NB4 (cell line): ENCODE measurements at places on chromosomes 16 and 17.

- DNase-seq: peak; percentile 81
These were observed at the start of gene ZFHX3 for GRCh38 chr16:73047536-73048291. Gene ZFHX3 (minus strand): TSS chr16:73048128. CDS start chr16:72960145, 87,983 bp downstream.

GRCh38 chr17:10050597-10051101 lies 145.6 kb upstream of the RCVRN start:
- peak; percentile 91 for DNase-seq

GRCh38 chr17:73166731-73167581 lies 2.1 kb downstream of the SSTR2 start:
- DNase-seq: peak; percentile 59

DNA sequence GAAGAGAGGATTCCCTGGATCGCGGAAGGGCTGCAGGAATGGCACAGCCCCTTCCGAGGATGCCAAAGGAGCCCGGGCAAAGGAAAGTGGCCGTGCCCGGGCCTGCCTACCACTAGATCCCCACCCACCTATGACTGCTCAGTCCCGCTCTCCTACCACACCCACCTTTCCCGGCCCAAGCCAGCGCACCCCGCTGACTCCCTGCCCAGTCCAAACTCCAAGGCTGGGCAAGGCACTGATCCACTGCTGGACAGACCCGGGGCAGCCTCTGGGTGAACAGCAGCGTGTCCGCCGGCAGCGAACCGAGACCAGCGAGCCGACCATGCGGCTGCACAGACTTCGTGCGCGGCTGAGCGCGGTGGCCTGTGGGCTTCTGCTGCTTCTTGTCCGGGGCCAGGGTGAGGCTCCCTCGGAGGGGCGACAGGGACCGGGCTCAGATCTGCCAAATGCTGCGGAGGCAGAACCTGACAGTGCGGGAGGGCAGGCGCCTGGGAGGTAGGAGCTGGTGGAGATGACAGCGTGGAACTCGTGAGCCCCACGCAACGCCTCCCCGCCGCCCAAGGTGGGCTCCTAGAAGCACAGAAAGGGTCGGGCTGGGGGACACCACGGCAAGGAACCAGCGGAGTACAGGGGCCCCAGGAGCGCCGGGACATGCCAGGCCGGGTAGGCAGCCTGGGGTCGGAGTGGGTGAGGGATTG lies at the start of gene CES2:
TSS of gene CES2 (plus strand) at position 203 of the 698 bp plus-strand sequence. CDS start at position 323, 120 bp downstream.
- no peak for DNase-seq

DNA sequence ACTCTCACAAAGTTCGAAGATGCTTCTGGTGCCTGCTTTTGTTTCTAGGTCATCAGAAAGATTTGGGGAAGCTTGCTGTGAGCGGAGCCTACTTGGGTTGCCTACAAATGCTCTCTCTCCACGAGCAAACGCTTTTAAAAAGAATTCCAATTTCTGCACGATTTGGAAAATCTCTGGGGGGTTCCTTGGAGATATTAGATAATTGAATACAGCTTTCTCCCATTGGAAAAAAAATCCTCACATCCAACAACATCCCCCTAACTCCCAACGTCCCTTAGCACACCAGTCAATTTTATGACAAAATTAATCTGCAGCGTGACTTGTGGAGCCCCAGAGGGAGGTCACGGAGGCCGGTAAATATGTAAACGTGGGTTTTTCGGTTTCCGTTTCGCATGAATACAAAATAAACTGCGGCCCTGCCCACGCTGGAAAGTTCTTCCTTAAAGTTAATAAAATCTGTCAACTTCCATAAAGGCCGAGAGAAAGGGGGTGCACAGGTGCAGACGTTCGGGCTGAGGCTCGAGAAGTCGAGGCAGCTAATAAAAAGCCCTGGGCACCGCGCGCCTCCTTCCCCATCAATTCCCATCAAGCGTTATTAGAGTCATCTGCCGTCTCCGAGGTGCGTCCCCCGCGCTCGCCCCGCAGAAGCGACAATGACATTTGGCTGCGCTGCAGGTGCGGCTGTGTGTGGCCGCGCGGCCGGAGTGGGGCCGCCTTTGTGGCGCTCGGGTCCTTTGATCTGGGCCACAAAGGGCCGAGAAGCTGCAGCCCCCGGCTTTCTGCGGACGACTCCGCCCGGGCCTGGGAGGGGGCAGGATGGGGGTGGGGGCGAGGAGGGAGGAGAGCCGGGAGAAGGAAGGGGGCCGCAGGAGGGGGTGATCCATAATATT lies 37.6 kb downstream of the SALL1 start:
- no peak for DNase-seq

- no peak for DNase-seq
These were observed 551.4 kb upstream of the ZFHX3 start for GRCh38 chr16:73599351-73599750.

- DNase-seq: no peak
These were observed 99.9 kb upstream of the ZNF750 start for GRCh38 chr17:82939621-82940135.

DNA sequence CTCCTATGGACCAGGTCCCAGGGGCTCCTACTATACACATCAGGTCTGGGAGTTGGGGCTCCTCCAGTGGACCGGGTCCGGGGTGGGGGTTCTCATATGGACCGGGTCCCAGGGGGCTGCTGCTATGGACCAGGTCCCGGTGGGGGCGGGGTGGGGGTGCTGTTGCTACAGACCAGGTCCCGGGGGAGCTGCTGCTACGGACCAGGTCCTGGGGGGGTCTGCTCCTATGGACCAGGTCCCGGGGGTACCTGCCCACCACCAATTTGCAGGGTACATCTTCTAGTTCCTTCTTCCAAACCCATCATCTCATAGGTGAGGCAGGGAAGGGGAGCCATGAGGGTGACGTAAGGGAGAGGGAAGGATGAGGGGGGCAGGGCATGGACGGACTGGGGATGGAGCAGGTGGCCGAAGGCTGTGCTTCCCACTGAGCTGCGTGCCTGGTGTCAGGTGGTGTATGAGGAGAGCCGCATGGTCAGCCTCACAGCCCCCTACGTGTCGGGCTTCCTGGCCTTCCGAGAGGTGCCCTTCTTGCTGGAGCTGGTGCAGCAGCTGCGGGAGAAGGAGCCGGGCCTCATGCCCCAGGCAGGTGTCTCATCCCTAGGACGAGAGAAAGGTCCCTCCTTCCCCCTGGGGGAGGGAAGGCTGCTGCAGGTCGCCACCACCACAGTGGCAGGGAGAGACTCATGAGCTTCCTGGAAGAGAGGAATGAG lies 6.6 kb downstream of the ENDOV start:
- no peak for DNase-seq

- no peak for DNase-seq
These were observed 9.0 kb downstream of the KRT24 start for GRCh38 chr17:40694584-40694983.

DNA sequence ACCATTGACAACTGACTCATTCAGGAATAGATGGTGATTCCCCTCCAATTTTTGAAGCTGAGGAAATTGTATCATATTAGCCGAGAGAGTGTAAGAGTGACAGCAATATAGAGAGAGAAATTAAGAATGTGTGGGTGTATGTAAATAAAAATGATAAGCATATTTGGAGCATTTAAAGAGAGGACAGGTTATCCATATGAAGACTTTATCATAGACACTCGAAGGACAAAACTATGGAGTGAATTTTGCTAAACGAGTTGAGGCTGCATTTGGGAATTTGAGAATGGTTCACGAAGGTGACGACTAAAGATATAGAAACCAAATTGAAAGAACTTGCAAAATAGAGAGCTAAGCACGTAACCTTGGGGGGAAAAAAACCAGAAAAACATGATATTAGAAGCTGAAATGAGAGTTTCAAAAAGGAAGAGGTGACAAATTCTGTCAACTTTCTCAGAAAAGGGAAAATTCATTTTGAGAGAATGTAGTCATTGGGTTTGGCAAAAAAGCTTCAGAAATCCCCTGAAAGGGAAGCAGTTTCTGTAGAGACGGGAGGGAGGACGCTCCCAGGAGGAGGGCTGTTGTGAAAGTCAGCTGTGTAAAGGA lies 129.7 kb downstream of the KCNJ2 start:
- no peak for DNase-seq

DNA sequence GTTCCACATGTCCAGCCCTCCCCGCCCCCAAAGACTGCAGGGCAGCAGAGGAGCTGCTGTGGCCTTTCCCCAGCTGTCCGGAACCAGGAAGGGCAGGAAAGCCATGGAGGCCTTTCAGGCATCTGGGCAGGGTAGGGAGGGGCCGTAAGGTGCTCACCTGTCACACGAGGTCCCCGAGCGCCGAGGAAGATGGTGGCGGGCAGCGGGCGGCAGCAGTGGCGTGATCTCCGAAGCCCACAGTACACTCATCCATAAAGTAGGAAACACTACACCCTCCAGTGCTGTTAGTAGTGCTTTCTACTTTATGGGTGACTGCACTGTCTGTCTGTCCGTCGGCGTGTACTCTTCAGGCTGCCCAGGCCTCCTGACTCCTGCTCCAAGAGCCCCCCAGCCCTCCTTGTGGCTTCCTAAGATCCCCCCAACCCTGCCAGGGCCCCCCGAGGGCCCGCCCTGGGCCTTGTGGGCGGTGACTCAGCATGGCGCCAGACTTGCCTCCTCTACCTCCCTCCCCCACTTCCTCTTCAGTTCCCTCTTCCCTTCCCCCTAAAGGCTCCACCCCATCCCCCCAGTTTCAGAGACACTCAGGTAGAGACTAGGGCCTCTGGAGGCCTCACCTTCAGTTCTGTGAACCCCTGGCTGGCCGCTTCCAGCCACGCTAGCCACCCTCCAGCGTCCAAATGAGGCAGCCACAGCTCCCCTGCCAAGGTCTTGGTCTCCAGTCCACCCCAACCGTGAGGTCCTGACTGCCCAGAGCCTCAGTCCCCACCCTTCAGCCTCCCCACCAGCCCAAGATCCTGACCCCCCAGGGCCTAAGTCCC lies 2.6 kb upstream of the TSPOAP1 start:
- DNase-seq: peak; percentile 88

GRCh38 chr17:7023576-7024401 lies 939 bp downstream of the BCL6B start:
- no peak for DNase-seq

DNA sequence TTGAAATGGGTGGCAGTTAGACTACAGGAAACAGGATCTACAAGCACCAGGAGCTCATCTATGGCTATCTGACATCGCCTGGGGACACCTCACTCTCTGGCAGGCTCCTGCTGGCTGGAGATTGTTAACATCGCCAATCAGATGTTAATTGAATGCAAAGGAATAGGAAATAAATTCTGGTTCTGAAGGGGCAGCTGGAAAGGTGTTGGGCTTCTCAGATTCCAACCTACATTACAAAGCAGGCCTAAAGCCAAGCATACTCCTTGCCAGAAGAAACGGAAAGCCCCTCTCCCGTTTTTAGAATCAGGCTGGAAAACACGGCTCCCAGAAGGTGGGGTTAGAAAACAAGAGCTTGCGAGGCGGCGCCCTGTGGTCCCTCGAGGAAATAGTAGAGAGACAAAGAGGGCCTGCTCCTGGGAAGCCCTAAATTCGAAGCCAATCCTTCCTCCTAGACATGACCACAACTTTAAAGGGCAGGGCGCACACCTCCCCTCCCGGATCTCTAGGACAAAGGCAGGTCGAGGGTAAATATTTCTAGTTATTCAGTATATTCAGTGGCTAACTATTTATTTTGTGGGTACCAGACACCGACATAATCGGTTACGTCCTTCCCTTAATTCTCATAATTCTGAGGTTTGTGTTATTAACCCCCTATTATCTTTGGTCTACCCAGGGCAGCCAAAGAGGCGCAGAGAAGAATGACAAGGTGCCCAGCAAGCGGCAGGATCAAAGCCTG lies 763 bp upstream of the TOM1L1 start:
- DNase-seq: no peak

DNA sequence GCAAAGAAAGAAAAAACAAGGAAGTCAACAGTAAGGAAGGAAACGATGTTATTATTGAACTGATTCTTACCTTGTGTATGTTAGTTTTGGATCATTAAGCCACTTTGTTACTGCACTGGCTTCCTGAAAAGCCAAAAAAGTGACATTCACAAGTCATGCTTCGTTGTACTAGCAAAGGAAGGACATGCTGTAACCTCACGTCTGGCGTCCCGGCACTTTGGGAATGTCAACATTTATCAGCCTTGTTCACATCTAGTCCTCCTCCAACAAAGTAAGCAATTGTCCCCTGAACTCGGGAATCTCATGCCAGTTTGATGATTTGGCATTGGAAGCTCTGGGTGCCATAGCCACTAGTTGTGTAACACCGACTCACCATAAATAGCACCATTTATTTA lies 731 bp upstream of the MKS1 start:
- DNase-seq: peak; percentile 16

DNA sequence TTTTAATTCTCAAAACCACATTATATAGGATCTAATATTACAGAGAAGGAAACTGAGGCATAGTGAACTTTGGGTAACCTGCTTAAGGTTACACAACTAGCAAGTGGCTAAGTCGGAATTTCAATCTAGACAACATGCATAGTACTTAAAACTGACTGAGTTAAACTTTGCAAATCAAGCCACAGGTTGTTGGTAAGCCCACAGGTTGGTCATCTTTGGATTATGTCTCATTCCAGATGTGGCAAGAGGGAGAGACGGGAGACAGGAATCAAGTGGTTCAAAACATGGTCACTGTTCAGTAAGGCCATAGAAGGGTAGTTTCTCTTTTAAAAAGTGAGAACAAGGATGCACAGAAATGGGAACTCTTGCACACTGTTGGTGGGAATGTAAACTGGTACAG lies 57.1 kb downstream of the MYO1D start:
- DNase-seq: no peak

GRCh38 chr17:63431939-63432804 lies 13.9 kb downstream of the CYB561 start:
- DNase-seq: peak; percentile 34

GRCh38 chr17:31488982-31489294 lies 97.5 kb downstream of the RAB11FIP4 start:
- DNase-seq: no peak
